HTR-8/SVneo (cell line): ENCODE measurements at places on chromosomes 3 and 15.

GRCh38 chr3:25035526-25035925 is 392.5 kb upstream of the RARB start:
- no peak for DNase-seq

GRCh38 chr3:23198801-23199200 is 4.3 kb upstream of the UBE2E2 start:
- no peak for DNase-seq

DNA sequence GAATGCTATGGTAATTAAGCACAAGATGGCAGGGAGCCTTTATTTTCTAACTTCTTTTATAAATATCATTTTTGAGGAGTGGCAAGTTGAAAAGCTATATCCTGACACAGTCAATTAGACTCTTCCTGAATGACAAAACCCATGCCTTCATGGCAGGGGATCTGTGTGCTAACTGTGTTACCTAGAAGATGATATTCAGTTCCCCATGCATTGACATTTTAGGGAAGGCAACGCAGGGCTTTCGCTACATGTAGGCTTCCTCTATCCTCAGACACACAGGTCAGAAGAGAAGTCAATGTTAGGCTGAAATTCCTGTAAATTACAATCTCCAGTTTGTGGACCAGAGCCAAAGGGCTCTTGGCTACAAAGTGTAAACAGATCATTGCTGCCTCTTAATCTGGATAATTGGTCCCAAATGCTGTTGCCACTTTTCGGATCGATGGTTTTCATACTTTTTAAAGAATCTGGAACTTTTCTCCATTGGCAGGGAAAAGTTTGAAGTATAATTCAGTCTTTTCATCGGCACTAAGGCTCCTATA is 22.6 kb upstream of the NR2F2 start:
- DNase-seq, result no peak

GRCh38 chr3:119258915-119259314 is 18.2 kb upstream of the B4GALT4 start:
- DNase-seq, result no peak

- no peak for DNase-seq
Measured at GRCh38 chr3:171193693-171194092, 167.2 kb upstream of the SLC2A2 start.

DNA sequence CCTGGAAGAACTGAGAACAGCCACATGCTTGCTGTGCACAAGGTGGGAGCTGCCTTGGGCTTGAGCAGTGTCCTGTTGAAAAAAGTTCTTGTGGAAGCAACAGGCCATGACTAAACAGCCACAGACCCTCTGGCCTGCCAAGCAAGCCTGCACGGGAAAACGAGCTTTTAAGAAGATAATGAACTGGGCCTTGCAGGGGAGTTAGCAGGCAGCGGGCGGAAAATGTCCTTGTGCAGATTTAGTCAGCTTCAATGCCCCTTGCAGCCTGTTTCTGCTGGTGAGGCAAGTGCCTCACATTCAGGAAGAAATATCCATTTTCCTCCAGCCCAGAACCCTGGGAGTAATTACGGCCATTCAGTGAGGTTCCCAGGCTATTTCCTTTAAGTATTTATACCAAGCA is 126.2 kb upstream of the KLHL25 start:
- DNase-seq, result no peak

DNA sequence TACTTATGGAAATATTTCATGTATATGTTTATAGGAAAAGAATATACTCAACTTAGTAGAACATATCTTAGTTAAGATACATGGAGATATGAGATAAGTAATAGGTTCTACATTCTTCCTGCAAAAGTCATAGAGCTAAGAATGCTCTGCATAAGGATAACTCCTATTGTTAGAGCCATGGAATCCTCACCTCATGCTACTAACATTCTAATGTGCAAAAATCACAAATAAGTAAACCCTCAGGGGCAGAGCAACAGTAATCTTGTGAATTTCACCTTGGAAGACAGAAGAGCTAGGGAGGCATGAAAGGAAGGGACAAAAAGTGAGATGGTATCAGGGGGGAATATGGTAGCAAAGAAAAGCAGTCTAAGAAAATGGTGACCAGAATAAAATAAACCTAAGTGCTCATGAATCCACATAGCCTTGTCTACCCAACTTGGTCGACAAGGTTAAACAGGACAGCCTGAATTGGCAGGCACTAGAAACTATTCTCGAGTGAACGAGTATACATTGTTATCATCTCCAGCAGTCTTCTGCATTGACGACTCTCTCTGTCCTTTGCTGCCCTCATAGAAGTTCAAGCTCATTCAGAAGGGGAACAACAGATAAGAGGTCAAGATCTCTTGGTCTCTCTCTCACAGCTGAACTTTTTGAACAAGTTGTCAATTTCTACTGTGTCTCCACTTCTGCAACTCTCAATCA is 52.8 kb downstream of the XRN1 start:
- DNase-seq, result no peak

GRCh38 chr15:38271144-38271543 is 18.5 kb downstream of the SPRED1 start:
- no peak for DNase-seq

DNA sequence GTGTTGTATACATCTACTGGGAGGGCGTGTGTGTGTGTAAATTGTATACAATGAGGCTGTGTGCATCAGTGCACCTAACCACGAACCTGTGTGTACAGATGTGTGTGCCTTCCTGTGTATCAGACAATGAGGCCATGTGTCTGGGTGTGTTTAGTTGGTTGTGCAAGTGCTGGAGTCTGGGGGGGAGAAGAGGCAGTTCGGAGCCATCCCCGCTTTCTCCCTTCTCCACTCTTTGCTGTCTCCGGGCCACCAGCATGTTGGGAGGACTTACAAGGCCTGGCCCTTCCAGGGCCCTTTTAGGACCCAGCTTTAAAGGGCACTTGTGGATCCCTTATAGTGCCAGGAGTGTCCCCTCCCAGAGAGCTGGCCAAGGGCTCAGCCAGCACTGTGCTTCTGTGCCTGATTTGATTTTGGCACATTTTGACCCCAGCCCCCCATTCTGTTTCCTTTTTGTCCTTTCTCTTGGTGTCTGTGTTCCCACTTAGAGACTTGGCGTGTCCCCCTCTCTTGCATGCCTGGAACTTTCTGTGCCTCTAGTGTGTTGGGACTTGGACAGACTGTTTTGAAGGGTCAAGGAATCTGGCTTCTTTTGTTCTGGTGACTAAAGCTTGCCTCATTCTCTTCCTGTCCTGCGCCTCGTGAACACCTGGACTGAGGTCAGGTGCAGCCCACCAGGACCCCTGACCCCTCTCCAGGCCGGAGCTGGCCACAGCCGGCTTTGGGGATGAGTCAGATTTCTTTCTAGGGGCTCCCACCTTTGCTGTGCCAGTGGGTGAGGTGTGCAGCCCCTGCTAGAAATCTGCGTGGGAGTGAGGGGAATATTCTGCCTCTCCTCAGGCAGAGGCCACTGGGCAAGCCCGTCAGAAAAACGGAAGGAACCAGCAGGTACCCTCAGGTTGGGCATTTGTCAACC is 1.5 kb downstream of the CTDSPL start:
- no peak for DNase-seq

GRCh38 chr3:113852506-113852905 is 13.9 kb downstream of the GRAMD1C start:
- DNase-seq, result no peak

GRCh38 chr15:79399606-79400005 is 32.5 kb upstream of the MINAR1 start:
- no peak for DNase-seq
